ENCODE measurements at places on chromosomes 11 and 22.

- no peak for DNase-seq
Measured at GRCh38 chr22:40004836-40005235, 10.1 kb downstream of the FAM83F start.

DNA sequence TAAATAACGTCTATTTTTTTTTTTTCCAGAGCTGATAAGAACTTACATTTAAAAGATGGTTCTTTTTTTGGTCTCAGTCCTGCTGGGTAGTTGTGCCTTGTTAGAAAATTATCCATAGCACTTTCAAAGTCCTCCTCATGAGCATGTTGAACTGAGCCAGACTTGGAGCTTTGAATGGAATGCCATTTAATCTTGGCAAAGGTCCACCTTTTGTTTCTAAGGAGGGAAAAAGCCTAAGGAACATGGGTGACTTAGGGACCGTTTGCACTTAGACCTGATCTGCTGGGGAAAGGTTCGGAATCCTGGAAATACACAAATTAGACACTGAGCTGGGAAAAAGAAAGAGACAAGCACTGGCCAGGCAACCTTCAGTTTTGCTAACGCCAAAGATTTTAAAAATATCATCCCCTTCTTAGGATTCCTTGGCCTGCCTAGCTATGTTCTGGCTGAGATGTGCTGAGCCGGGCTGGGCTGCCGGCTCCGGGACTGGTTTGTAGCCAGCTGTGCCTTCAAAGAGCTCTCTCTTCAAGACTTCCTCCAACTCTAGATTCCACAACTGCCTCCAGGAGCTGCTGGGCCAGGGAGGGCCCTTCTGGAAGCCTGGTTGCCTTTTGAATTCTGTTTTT lies 67.4 kb downstream of the ENDOD1 start:
- DNase-seq: no peak

GRCh38 chr22:35330258-35330861 lies 30.7 kb downstream of the TOM1 start:
- DNase-seq: peak; percentile 94

DNA sequence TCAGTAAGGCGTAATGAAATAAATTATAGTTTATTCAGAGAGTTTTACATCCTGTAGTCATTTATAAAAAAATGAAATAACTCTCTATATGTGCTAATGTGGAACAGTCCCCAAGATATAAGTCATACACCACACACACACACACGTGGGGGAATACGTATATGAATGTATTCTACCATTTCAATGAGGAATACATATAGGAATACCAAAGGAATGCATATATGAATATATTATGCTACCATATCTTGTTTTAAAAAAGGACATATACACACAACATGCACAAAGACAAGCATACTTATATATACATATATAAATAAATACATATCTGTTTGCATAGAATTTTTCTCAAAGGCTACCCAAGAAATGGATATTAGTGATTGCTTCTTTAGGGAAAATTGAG lies 39.6 kb upstream of the GRIK4 start:
- DNase-seq: no peak

GRCh38 chr11:34823639-34824038 lies 92.5 kb downstream of the APIP start:
- no peak for DNase-seq

Data from suppressor macrophage (primary cell).